T-helper 2 cell (primary cell): ENCODE measurements at places on chromosomes 12 and 14.

DNA sequence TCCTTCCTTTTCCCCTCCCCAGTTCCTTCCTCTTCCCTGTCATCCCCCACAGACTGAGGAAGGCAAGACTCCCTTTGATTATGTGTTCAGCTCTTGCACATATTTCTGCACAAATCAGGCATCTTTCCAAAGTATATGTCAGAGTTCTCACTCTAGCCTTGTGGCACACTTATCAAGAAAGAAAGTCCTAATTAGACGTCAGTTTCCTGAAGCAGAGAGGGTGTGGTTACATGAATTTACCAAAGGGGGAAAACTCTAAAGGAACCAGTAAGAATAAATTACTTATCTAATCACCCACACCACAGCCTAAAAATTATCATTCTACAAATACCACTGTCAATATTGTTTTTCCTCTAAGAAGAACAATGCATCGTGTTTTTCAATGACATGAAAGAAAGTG lies 120.7 kb upstream of the GRIP1 start:
- no peak for DNase-seq

DNA sequence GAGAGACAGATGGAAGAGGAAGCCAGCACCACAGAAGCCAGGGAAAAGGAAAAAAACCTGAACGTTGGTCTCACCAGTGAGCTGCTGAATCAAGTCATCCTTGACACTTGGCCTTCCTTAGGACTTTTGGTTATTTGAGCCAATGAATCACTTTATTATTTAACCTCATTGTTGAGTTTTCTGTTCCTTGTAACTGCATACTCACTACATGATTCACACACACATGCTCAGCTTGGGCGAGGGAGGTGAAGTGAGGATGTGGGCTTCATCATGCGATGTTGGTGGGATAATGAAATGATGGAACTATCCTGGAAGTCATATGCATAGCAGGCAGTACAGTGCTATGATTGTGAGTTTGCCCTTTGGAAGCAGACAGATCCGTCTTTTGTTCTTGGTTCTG lies 40.6 kb upstream of the RPH3A start:
- DNase-seq = no peak

- DNase-seq = no peak
These were observed 25.6 kb upstream of the NFYB start for GRCh38 chr12:104163631-104164030.

DNA sequence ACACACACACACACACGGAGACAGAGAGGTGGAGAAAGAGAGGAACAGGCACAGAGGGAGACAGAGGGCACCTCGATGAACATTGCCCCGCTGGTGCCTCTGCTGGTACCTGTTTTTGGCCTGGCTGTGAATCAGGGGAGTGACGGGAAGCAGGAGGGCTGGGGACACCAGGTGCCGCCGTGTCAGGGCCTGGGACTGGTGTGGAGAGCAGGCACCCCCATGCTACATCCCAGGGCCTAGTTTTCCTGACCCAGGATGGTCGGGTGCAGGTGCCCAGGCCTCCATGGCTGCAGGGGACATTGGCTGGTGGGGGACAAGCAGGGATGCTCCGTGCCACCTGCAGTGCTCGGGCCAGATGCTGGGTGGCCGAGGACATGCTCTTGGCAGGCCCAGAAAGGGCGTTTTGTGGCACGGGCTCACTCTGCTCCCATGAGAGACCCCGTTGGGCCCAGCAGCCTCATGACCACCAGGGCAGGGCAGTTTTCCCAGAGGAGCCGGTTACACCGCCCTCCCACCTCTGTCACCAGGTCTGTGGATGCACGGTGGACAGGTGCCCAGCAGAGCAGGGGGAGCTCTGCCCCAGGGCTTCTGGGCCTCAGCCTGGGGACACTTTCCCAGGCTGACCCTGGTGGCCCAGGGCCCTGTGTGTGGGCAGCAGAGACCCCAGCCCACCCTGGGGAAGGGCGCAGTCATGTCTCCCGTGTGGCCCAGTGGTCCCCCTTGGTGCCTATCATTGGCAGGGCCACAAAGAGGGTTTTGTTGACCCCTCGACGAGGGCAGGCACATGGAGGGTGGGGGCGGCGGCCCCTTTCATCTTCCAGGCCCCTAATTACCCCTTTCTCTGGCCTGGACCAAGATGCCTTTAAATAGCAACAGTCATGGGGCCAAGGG lies 207.5 kb upstream of the RTL1 start:
- DNase-seq = no peak

DNA sequence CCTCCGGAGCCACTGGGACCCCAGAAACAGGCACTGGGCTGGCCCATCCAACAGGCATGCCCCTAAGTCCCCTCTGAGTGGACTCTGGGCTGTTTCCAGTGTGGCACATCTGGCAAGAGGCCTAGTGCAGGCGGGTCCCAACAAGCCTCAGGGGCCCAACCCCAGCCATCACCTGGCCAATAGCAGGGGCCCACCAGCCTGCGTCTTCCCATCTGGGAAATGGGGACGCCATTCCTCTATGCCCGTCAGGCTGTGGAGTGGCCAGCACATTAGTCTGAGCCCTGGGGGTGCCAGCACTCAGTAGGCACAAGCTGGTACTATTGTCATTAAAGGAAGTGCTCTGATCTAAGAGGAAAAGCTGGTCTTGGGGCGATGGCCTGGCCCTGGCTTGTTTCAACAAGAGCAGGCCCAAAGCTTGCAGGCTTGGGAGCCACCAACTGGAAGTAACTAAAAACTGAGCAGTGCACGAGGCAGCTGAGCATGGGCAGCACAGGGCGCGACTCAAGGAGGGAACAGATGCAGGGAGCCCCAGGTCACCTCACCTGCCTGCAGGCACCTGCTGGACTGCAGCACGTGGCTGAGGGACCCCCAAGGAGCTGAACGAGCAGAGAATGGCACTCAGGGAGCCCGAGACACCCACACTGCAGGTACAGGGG lies 8.4 kb downstream of the DEGS2 start:
- DNase-seq = no peak

GRCh38 chr12:49881415-49882247 lies 22.1 kb downstream of the FAIM2 start:
- no peak for DNase-seq

- no peak for DNase-seq
These were observed 85.6 kb downstream of the MSRB3 start for GRCh38 chr12:65364046-65364445.
